Stimulated activated CD8-positive, alpha-beta memory T cell treated with anti-CD3 and anti-CD28 coated beads, Interleukin-7, amount 100 ng/mL, for 48 hours (primary cell): ENCODE measurements at places on chromosomes 16 and 17.

GRCh38 chr17:75638893-75639292, 5.7 kb downstream of the SMIM5 start:
- DNase-seq, result no peak

- no peak for DNase-seq
Observed at GRCh38 chr17:40019140-40019991, 4.1 kb downstream of the CSF3 start.

DNA sequence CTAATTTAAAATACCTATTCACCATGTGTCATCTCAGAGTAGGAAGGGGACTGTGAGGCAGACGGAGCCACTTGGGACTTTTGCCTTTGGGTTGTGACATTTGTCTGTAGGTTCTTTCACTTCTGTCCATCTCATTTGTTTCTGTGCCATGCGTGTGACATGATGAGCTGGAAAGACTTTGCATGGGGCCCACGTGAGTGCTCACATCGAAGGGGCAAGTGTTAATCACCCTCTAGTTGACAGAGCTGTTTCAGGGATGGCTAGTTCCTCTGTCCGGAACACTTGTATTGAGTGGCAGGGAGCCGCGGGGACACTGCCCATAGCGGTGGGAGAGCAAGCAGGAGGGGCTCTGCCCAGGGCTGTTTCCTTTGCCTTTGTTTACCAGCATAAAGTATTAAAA, 112.0 kb downstream of the RPTOR start:
- no peak for DNase-seq

DNA sequence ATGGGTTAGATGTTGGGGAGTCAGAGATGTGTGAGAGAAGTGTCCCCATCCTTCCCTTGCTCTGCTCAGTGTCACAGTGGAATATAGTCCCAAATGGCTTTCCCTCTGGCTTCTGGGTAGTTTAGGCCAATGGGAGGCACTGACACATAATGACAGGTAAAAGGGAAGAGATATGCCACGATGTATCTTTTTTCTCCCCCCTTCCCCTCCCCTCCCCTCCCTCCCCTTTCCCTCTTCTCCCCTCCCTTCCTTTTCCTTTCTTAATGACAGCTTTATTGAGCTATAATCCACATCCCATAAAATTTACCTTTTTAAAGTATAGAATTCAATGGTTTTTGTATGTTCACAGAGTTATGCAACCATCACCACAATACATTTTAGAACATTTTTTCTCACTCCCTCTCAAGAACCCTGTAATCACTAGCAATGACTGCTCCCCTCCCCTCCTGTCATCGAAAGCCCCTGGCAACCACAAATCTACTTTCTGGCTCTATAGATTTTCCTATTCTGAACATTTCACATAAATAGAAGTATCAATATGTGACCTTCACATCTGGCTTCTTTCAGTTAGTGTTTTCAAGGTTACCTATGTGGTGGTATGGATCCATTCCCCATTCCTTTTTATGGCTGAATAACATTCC, 617 bp upstream of the CCR7 start:
- DNase-seq, result no peak

DNA sequence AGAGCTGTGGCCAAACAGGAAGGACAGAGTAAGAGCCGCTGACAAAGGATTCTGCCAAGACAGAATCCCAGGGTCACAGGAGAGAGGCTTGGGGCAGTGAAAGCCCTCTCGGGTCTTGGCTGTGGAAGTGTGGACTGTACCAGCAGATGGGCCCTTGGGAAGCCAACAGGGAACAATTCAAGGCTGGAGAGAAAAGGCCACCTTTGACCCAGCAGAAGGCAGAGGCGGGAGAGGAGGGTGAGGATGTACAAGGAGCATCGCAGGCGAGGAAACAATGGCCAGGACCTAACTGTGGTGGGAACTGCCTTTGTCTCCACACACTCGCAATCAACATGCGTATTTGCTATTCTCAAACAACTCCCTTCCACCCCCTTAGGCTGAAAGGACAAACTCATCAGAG, 15.7 kb downstream of the CARHSP1 start:
- DNase-seq, result no peak

GRCh38 chr17:47905221-47905733, 9.2 kb downstream of the SP2 start:
- no peak for DNase-seq

DNA sequence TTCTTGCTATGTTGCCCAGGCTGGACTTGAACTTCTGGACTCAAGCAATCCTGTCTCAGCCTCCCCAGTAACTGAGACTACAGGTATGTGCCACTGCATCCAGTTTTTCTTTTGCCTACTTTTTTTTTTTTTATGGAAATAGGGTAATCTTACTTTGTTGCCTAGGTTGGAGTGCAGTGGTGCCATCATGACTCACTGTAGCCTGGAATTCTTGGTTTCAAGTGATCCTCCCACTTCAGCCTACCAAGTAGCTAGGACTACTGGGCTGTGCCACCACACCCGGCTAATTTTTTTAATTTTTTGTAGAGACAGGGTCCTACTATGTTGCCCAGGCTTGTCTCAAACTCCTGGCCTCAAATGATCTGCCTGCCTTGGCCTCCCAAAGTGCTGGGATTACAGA, 10.0 kb downstream of the LRRC36 start:
- DNase-seq, result no peak

GRCh38 chr16:46850619-46851555, 19.9 kb upstream of the C16orf87 start:
- DNase-seq, result no peak

GRCh38 chr17:7843536-7844291, 9.7 kb downstream of the KDM6B start:
- DNase-seq, result peak; percentile 79

DNA sequence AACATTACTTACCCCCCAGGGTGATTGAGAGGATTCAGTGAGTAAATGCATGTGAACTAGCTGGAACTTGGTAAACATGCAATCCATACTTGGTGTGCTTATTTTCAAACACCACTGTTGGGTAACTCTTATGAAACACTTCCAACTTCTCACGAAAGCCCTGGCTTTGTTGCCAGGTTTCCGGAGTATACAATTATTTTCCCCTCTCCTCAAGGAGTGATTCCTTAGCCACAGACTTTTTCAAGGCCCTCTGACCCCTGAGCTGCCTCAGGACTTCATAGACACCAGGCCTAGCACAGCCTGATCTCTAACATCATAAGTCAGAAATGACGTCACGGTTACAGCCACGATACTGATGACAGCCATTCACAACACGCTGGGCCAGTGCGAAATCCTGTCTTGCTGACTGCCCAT, 27.6 kb downstream of the HSD17B2 start:
- no peak for DNase-seq

GRCh38 chr17:78499715-78500540, 77.3 kb downstream of the DNAH17 start:
- DNase-seq, result no peak

GRCh38 chr17:77622647-77623046, 335.9 kb upstream of the TNRC6C start:
- DNase-seq, result no peak

GRCh38 chr16:11681976-11682654, 13.9 kb downstream of the SNN start:
- no peak for DNase-seq

GRCh38 chr16:59324462-59324861, 590.3 kb upstream of the GOT2 start:
- DNase-seq, result no peak

DNA sequence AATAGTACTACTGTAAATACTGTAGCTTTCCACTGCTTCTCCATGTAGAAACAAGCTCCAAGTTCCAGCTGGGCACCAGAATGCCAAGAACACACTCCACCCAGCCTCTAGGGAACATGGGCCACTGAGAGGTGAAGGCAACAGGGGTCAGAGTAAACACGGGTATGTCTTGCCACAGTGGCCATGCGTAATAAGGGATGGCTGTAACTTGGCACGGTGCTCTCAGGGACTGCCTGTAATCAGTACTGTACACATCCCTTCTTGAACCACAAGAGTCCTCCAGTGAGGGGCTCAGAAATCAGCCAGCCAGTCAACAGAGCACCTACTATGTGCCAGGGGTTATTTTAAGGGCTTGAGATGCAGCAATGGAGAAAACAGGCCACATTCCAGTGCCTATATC, 10.8 kb downstream of the LRRC59 start:
- DNase-seq, result no peak

DNA sequence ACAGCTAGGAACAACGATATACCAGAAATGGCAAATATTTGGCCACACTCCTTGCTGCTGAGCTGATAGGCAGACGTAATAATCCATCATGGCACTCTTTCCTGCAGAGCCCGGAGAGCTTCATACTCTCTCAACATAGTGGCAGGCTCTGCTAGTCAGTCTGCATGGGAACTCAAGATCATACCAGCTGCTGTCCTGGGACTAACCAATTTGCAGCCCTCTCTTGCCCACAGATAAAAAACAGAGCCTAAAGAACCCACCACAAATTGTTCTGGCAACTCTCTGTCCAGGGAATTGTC, 13.5 kb downstream of the GSDMB start:
- DNase-seq, result no peak

DNA sequence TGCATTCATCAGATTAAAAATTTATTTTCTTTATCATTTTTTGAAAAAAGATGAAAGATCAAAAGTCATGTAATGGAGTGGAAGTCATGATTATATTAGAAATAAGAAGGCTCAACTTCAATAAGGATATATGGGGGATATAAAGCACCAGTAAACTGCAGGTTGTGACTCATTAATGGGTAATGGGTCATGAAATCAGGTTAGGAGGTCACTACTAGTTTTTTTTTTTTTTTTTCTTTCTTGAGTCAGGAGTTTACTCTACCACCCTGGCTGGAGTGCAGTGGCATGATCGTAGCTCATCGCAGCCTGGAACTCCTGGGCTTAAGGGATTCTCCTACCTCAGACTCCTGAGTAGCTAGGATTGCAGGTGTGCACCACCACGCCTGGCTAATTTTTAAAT, 14.3 kb downstream of the EFCAB13 start:
- no peak for DNase-seq

GRCh38 chr16:68377667-68378393, 67.0 kb downstream of the PRMT7 start:
- DNase-seq, result no peak

DNA sequence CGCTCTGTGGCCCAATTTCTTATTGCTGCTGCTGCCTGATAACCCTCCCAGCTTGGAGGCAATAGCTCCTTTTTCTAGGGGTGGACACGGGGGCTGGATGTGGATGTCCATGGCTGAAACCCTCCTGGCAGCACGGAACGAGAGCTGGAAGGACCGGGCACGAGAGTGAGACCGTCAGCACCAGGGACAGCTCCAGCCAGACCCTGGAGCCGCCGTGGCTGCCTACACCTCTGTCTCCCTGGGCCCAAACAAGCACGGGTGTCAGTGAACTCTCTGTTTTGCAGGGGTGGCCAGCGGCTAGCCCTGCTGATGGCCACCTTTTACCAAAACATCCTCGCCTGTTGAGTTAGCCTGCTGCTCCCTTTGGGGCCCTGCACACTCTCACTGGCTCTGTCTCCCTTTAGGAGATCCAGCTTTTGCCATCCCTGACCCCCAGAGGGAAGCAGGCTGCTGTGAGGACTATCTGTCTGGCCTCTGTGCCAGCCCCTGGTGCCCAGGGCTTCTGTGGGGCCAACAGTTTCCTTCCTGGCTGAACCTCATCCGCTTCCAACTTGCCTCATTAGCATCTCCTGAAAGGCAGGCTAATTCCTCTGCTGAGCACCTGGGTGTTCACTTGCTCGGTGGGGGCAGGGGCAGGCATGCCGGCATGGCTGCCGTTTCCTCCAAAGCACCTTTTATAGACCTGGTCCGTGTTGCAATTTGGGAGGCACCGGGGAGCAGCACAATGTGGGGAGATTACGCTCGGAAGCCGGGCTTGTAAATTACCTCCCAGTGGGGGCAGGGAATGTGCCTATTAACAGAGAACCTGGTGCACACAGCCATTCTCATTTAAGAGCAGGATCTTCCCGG, 118.1 kb downstream of the ENGASE start:
- DNase-seq, result no peak

DNA sequence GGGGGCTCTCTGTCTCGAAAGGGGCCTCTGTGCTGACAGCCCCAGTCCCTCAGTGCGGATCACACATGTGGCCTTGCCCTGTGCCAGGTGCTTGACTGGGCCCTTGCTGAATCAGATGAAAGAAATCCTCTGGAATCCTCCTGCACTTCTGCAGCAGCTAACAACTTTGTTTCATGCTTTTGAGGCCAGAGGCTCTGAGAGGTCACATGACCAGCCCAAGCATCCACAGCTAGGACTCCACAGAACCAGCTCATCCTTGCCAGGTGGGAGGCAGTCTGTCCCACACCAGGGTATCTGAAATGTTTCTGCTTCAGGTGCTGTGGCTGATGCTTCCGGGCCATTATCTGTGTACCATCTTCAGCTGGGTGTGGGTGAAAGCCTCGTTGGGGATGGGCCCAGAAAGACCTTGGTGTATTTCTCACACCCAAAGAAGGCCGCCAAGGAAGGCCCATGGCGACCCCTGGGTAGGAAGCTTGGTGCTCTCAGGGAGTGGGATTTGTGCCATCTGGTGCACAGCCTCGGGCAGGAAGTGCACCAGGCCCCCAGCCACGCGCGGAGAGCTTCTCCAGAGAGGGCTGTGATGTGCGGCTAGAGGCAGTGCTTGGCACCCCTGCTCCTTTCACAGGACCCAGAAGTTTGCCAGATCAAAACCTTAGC, 143.8 kb downstream of the CLEC16A start:
- no peak for DNase-seq

GRCh38 chr16:53153130-53153529, 98.3 kb downstream of the CHD9 start:
- no peak for DNase-seq

DNA sequence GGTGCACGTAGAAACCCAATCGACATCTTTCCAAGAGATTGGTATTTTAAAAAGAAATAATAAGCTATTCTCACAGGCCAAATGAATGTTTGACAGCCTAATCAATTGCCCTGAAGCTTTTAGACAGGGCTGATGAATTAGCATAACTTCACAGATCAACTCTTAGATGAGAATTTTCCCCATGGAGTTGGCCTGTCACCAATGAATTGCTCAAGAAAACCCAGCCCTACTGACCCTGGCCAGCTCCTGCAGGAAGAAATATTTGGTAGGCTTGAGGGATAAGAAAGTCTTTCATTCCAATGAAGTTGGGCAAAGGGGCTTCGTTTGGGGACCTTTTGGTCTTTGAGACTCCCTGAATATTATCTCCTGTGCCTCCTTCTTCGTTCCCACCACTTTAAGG, 23.4 kb upstream of the SEC14L1 start:
- no peak for DNase-seq

- DNase-seq, result no peak
Observed at GRCh38 chr16:65305266-65305959, 183.6 kb upstream of the CDH11 start.

DNA sequence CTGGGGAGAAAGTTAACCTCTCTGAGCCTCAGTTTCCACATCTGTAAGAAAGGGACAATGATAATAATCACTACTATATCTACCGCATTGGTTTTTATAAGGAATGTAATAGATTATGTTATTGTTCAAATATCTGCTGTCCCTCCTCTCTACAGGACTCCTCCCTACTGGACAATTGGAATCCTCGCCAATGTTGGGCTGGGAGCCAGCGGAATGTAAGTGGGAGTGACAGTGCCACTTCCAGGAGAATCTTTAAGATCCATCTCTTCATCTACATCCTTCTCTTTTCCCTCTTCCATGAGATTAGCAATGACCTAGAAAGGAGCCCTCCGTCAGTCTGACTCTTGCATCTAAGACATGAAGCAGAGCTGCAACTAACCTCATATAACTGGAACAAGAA, 95.1 kb downstream of the GRIN2A start:
- DNase-seq, result no peak

GRCh38 chr17:51585514-51586104, 325.3 kb downstream of the UTP18 start:
- DNase-seq, result no peak

- DNase-seq, result no peak
Observed at GRCh38 chr16:54253118-54253517, 33.5 kb downstream of the IRX3 start.
